ENCODE measurements at places on chromosomes 1 and 21.

DNA sequence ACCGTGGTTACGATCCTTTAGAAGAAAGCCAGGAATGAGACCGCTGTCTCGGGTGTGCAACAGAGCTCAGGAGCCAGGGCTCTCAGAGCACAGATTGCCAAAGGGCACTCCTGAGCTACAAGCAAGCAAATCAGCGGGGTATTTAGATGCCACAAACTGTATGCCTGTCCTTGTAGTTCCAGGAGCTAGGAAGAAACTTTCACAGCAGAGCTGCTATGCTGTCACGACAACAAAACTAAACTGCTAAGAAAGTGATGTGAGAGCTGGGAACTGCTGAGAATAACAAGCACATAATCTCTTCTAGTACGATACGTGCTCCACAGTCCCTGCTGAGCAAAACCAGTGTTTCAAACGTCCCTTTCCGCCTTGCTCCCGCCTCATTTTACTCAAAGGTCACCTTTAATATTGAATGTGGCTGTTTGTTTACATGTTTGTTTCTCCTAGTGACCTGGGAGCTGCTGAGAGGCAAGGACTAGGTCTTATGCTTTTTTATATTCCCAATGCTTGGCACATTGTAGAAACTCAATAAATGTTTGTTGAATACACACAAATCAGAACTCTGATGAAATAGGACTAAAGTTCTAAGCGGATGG, 14.7 kb downstream of the GREM2 start:
- DNase-seq: no peak

DNA sequence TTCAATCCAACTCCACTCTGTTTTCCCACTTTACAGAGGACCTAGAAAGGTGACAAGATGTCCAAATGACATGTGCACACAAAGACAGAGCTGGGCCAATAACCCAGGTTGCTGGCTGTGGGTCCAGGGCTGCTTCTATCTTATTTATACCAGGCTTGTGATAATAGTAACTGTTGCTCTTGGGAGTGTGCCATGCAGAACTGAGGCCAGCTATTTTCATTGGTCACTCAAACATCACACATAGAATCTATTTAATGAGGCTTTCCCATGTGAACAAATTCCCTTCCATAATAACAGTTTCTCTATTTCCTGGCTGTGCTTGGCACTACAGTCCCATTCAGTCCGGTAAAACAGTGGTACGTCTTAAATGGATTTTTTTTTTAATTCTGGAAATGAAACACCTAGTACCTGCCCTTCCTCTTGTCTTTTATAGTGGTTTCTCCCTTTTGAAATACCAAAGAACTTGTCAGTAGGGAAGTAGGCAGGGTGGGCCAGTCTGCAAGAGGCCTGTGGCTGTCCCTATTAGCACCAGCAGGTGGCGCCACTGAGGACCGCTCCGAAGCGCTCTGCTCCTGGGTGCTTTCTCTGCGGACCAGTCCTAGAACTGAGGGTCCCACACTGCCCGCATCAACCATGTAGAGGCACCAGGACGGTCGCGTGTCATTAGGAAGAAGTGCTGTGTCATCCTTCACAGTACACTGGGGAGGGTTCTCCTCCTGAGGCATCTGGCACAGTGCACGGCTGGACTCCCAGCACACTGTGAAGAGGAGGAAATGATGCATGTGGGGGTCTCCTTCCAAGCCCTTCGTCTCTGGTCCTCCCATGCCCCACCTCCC, 52.1 kb downstream of the GPR161 start:
- no peak for DNase-seq

- DNase-seq: no peak
Observed at GRCh38 chr1:5680600-5680999, 311.6 kb downstream of the NPHP4 start.

- DNase-seq: no peak
Observed at GRCh38 chr1:9859281-9860014, 35.7 kb upstream of the CLSTN1 start.

- DNase-seq: no peak
Observed at GRCh38 chr1:178037510-178038253, 56.2 kb upstream of the RASAL2 start.

- DNase-seq: no peak
Observed at GRCh38 chr21:25441835-25442234, 165.4 kb downstream of the MRPL39 start.

DNA sequence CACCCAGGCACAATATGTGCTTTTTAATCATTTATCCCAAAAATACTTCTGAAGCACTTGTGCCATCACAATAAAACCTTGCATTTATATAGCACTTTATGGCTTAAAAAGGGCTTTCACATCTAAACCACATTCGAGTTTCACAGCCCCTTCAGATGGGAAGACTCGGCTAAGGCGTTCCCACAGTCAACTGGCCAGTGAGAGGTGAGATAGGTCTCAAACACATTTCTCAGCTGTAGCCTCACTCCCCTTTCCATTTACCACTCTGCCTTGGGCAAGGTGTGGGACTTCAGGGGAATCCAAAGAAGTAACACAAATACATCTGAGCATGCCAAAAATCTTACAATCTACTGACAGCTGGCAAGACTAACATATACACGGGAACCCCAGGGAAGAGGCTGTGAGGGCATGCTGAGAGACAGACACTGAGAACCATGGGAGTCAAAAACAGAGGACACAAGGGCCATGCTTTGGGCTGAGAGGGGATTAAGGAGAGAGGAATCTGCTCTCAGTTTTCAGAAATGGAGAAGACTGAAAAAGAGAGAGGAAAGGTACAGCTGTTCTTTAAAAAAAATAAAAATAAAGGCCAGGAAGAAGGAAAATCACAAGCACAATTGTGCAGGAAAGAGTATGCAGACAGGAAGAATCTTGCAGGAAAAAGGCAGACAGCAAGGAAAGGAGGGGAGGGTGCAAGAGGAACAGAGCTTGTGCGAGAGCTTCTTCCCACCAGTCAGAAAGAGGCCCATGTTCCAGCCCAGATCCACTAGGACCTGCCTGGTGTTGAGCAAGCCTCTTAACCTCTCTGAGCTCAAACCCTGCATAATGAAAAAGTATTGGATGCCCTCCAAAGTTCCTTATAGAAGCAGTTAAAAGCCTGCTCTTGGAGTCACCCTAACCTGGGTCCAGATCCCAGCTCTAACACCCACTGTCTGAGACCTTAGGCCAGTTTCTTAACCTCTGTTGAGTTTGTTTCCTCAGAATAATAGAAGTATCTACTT, 73.5 kb downstream of the JAK1 start:
- no peak for DNase-seq

DNA sequence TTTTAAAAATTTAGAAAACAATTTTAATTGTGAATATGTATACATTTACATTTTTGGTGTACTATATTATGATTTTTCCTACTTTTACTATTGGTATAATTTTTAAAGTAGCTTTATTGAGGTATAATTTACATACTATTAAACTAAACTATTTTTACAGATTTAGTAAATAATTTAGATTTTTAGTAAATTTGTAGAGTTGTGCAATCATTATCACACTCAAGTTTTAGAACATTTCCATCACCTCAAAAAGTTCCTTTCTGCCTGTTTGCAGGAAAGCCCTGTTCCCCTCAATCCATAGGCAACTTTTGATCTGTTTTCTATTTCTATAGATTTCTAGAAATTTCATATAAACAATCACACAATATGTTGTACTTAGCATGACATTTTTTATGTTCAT, 8.2 kb downstream of the PHTF1 start:
- no peak for DNase-seq

- DNase-seq: no peak
Observed at GRCh38 chr1:234123867-234124266, 219.4 kb downstream of the SLC35F3 start.

GRCh38 chr1:226565476-226565875, 16.9 kb downstream of the STUM start:
- no peak for DNase-seq

DNA sequence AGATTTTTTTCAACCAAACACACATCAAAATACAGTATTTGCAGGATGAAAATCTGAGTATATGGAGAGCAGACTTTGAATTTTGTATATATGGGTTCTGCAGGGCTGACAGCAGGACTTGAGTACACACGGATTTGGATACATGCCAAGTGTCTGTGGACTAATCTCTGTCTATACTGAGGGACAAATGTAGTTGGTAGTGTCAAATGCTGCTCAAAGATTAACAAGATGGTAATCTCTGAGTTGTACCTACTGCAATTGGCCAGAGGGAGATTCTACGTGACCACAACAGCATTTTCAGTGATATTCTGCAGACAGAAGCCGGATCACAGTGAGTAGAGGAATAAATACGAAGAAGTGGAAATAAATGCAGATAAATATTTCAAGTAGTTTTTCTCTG, 43.4 kb downstream of the SHCBP1L start:
- no peak for DNase-seq

GRCh38 chr1:73980324-73981040, 217.5 kb downstream of the LRRIQ3 start:
- DNase-seq: no peak

DNA sequence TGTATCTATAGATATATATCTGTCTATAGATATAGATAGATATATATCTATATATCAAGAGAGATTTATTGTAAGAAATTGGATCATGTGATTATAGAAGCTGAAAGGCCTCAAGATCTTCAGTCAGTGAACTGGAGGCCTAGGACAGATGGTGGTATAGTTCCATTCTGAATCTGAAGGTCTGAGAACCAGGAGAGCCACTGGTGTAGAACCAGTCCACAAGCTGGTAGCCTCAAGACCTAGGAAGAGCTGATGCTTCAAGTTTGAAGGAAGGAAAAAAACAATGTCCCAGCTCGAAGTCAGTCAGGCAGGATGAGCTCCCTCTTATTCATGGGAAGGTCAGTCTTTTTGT, 213.2 kb upstream of the JUN start:
- DNase-seq: no peak

GRCh38 chr21:34986561-34987500, 62.3 kb downstream of the RUNX1 start:
- DNase-seq: no peak
